Vagina (tissue), 2 donors: ENCODE measurements at places on chromosomes 12 and 14. TPM values are rescaled to one million over a fixed set of nuclear protein-coding genes. Genes with fewer than 3 reads are reported as not detected.

DNA sequence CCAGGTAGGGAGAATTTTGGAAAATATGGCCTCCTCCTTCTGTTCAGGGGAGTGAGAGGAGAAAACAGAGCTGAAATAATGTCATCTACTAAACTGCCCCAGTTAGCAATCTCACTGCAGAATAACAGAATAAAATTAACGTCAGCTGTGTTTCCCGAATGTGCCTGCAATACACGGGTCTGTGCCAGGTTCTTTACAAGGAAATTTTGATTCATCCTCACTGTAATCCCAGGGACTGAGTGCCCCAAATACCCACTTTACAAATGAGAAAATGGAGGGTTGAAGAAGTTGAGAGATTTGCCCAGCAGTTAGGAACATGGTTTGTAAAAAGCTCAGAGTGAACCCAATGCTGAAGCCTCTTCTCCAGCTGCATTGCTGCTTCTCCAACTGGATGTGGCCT is 21.3 kb upstream of the SERPINA6 start:
- DNase-seq = no peak

GRCh38 chr12:84856156-84856900 is 56.3 kb downstream of the SLC6A15 start:
- no peak for DNase-seq

DNA sequence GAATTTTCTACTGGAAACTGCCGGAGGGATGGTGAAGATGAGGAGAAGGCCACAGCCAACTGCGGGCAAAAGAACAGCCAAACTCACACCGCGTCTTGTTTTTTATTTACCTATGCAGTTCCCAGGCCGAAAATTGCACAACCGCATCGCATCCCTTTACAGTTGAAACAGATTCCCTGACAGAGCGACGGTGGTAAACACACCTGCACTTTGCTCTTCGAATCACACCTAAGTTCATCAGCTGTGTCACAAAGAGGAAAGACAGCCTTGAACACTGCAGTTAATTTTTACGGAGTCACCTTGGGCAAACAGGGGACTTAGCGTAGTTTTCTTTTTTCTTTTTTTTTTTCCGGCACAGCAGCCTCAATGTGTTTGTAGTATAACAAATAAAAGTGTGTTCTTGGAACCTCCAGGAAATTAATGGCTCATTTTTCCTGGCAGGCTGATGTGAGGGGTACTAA is 272.0 kb upstream of the DIO3 start:
- no peak for DNase-seq

GRCh38 chr14:91780452-91780851 is 48.6 kb upstream of the CATSPERB start:
- no peak for DNase-seq

The ZFC3H1 gene
- 121 TPM for total RNA-seq

The KLHL33 gene
- total RNA-seq = 1.2 TPM

- no peak for DNase-seq
Observed at GRCh38 chr12:19810213-19810612, 370.9 kb downstream of the AEBP2 start.

GRCh38 chr12:59382282-59383078 is 213.3 kb upstream of the SLC16A7 start:
- DNase-seq = no peak
